ENCODE measurements at places on chromosomes 2 and 18. TPM values are rescaled to one million over a fixed set of nuclear protein-coding genes. Genes with fewer than 3 reads are reported as not detected.
A peak's percentile ranks its signal among the peaks of the same experiment; 100 is the strongest.

DNA sequence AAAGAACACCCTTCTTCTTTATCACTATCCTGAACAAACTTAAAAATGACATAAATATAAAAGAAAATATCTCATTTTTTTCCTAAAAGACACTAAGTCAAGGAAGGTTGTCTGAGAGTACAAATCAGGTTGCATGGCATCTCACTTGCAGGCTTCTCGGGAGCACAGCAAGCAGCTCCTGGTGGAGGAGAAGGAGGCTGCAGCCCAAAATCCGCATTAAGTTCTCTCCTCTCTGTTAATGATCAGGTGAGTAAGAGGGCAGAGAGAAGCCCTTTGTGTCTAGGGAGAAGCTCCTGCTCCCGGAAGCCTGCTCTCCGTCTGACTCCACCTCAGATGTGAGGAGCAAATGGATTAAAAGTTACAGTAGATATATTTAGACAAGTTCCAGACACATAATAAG, 35.0 kb upstream of the DOK6 start:
- H3K4me3 ChIP-seq: no peak overlapping the region
- DNase-seq: no peak
- no peaks in the 10 kb centered on the region for H3K4me1 ChIP-seq
- no peaks in the 10 kb centered on the region for H3K27me3 ChIP-seq
- H3K36me3 ChIP-seq: no peaks in the 10 kb centered on the region
- H3K27ac ChIP-seq: no peak overlapping the region

DNA sequence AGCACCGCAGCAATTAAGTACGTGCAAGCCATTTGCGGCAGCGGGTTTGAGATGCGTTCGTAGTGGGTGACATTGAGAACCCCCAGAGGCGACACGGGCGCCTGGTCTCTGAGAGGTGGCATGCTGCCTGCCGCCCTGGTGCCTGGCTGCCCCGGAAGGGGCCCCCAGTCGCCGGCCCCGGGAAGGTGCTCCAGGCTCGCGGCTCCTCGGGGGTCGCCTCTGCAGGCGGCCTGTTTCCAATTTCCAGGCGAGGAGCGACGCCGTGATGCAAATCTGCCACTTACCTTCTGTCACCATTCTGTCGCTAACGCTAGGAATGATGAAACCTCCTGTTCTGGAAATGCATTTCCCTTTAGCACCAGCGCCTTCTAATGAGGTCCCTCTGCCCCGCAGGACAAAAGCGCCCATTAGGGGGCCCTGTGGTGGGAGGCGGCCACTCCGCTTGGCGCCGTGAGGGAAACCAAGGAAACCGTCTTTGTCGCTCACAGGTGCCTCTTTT, 13.0 kb downstream of the KIF5C start:
- no peaks in the 10 kb centered on the region for H3K36me3 ChIP-seq
- peaks cover 11% of the 10 kb centered on the region for H3K4me1 ChIP-seq
- H3K27me3 ChIP-seq: peaks cover 71% of the 10 kb centered on the region
- peak overlapping the region; percentile 60 for H3K4me3 ChIP-seq

DNA sequence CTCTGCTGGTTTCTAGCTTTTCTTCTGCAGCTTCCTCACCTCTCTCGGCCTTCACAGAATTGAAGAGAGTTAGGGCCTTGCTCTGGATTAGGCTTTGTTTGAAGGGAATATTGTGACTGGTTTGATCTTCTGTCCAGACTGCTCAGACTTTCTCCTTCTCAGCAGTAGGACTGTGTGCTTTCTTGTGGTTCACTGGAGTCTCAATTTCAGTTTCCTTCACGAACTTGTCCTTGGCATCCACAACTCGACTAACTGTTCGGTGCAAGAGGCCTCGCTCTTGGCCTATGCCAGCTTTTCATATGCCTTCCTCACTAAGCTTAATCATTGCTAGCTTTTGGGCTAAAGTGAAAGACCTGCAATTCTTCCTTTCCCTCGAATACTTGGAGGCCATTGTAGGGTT, 18.9 kb upstream of the SALL3 start:
- peaks cover 14% of the 10 kb centered on the region for H3K27me3 ChIP-seq
- no peaks in the 10 kb centered on the region for H3K36me3 ChIP-seq
- no peak overlapping the region for H3K27ac ChIP-seq
- no peak for DNase-seq
- no peaks in the 10 kb centered on the region for H3K4me1 ChIP-seq

The ECEL1 gene
- not detected for total RNA-seq

- H3K4me1 ChIP-seq: peaks cover 10% of the 10 kb centered on the region
- H3K4me3 ChIP-seq: no peak overlapping the region
- DNase-seq: no peak
- no peaks in the 10 kb centered on the region for H3K27me3 ChIP-seq
These were observed 8.9 kb upstream of the SPDYA start for GRCh38 chr2:28801726-28802125.
